ENCODE measurements at places on chromosomes 2 and 18.

DNA sequence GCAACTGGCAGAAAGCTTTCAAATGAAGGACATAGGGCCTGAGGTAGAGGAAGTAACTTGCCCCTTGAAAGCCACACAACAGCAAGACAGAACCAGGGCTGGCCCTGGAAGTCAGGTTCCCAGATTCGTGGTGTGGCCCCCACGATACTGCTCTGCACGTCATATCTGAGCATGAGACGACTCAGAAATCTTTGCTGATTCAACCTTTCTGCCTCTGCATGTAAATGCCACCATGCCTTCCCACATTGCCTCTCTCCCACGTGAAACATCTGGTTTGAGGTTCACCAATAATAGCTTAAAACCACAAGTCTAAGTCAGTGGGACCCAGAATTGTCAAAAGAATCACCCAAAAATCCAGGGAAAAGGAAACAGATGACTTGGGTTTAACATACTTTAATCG is 214.0 kb upstream of the TRIB2 start:
- no peak for DNase-seq

- DNase-seq: no peak
Observed at GRCh38 chr2:223970343-223971128, 13.3 kb downstream of the MRPL44 start.

DNA sequence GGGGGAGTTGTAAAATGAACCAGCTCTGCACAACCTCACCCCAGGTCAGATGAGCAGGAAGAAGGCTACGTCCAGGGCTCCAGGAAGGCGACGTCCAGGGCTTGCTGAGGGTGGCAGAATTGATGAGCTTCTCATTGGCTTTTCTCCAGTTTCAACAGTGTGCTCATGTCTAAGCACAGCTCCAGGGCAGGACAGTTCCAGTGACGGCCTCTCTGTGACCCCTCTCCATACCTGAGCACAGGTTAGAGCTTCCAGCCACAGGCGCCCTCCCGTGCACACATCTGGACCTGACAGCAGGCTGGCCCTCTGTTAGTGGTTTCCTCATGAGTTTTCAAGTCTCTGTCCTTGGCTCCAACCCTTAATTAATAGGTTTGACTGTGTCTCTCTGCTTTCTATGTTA is 327.6 kb downstream of the ZNF516 start:
- DNase-seq: no peak

- no peak for DNase-seq
Observed at GRCh38 chr2:19689646-19690168, 212.1 kb downstream of the TTC32 start.

DNA sequence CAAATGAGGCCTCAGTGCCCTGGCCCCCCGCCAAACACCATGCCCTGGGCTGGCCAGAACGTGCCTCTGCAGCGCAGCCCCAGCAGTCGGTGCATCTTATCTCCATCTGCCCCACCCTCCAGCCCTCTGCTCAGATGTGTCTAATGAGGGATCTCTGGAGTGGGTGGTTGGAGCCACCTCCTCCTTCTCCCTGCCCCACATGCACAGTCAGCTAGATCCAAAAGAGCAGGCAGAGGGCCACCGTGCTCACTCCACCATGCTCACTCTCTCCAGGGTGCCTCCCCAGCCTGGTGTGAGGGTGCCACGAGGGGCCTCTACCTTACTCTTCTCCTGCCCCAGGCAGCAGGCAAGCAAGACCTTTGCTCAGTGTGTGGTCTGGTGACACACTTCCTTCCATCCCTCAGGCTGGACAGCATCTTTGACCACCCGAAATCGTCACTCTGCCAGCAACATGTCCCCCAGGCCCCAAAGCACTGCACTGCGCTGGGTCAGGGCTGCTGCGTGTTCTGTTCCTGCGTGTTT is 266.1 kb upstream of the HDAC4 start:
- DNase-seq: no peak

GRCh38 chr2:240441326-240441992 is 6.0 kb downstream of the GPC1 start:
- no peak for DNase-seq

- DNase-seq: peak; percentile 96
Observed at GRCh38 chr2:56008661-56009431, 85.3 kb upstream of the EFEMP1 start.

GRCh38 chr2:1642993-1643619 is 101.2 kb downstream of the PXDN start:
- DNase-seq: no peak

Measured in NCI-H524 (cell line).